ACHN (cell line): ENCODE measurements at places on chromosomes 3 and 15.

DNA sequence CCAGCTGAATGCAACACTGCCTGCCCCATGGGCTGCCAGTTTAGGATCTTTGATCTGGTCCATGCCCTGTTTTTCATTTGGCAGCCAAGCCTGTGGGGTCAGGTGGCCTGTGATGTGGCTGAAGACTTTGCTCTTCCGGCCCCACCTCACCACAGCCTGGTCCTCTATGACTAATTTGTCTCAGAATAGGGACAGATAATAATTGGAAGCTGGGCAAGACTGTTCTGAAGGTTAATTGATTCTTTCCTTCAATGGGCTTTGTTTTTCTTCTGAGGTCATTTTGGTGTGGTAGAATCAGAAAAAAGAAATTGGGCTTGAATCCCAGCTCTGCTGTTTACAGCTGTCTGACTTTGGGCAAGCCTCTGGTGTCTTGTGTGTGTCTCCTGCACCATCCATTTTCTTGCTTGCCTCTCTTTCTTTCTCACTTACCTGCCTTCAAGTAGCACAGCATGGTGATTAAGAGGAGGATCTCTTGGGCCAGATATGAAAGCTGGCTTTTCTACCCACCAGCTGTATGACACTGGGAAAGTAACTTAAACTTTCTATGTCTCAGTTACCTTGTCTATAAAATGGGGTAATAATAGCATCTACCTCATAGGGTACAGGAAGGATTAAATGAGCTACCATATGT is 24.2 kb downstream of the ABHD2 start:
- DNase-seq, result no peak

GRCh38 chr3:88000853-88001252 is 58.0 kb downstream of the CGGBP1 start:
- no peak for DNase-seq

GRCh38 chr3:102478160-102478559 is 43.3 kb downstream of the ZPLD1 start:
- DNase-seq, result no peak

GRCh38 chr3:113249601-113250000 is 38.2 kb downstream of the BOC start:
- no peak for DNase-seq

DNA sequence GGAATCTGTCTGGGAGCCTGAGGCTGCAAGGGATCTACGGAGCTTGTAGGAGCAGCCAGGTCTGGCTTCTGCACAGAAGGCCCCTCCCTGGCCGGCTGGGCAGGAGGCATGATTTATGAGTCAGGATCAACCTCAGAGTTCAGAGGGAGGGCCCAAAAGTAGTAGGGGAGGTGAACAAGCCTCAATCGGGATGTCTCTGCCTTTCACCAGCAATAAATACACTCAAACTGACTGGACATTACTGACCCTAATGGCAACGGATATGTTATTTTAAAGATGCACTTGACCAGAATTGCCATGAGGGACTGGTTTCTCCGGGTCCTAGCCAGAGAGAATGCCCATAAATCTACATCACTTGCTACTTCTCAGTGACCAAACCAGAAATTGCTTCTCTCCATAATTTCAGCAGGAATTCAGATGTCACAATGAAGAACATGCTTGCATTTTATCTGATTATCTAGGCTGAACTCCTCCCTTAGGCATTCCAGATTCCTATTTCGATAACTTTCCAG is 109.6 kb upstream of the LMOD3 start:
- peak; percentile 76 for DNase-seq

DNA sequence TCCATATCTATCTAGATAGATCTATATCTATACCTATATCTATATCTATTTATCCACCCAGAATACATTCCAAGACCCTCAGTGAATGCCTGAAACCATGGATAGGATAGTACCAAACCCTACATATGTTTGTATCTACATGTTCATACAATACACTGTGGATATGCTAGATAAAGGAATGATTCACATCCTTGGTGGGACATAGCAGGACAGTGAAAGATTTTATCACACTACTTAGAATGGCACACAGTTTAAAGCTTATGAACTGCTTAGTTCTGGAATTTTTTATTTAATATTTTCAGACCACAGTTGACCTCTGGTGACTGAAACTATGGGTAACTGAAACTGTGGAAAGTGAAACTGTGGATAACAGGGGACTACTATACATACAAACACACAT is 198.8 kb upstream of the TTC14 start:
- DNase-seq, result no peak

DNA sequence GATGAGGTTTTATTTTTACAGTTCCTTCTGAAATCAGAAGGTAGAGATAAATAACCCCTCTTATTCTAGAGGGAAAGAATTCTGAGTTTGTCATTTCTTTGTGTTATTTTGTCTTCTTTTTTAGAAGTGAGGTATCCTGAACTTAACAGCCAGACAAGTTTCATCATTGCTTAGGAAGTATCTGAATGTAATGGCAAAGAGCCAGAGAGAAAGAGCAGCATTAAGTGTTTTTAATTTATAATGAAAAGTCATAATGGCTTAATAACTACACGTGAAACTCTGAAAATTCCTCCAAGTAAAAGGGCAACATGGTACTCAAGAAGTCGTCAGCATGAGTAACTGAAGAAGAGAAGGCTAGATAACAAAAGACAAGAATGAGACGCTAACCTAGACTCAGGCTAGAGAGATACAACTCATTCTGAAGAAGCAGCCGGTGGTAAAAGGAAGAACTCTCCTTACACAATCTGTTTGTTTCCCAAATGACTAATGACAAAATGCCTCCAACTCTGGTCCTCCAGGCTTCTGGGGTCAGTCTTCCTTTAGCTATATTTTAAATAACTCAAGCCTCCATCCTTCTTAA is 116.2 kb upstream of the NECTIN3 start:
- DNase-seq, result no peak

DNA sequence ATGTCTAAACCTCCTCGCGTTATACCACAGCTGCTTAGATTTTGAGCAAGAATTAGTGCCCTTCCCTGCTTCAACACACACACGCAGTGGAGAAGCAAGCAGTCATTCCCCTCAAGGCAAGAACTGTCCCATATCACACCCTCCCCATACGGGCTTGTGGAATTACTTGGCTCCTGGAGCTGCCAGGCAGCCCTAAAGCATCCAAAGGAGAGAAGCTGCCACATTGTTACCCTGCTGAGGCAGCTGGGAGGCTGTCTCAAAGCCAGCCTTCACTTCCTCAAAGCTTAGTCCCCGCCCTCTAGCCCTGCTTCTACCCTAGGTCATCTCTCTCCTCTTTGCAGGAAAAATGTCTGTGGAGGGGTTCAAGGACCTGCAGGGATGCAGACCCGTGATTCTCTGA is 153.4 kb downstream of the RORA start:
- DNase-seq, result no peak

DNA sequence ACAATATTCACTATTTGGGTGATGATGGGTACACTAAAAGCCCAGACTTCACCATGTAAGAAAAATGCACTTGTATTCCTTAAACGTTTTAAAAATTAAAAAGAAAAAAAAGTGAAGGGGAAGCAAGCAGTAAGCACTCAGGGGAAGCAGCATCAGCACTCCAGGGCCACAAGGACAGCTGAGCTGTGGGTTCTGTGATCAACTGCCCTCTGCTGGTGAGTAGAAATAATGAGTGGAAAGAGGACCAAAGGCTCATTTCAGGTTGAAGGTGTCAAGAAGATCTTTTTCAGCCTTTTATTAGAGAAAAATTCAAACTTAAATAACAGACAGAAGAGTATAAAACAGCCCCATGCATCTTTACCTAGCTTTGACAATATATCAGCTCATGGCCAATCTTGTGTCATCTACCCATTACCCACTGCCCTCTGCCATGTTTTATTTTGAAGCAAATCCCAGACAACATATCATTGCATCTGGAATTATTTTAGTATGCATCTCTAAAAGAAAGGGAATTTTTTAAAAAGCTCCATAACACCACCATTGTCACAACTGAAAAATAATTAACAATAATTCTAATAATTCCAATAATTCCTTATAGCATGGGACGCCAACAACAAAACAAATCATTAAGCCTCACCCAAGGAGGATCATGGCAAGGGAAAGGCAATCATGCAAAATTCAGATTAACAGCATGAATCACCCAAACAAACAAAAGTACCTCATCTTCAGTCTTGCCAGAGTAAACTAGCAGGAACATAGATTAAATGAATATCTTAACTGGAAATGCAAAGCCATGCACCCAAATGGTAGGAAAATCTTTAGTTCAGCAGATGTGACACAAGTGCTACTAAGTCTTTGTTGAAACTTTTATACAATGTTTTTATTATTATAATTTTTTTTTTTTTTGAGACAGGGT is 42.5 kb downstream of the TAMM41 start:
- DNase-seq, result peak; percentile 50
